ENCODE measurements at places on chromosomes 11 and 22.

DNA sequence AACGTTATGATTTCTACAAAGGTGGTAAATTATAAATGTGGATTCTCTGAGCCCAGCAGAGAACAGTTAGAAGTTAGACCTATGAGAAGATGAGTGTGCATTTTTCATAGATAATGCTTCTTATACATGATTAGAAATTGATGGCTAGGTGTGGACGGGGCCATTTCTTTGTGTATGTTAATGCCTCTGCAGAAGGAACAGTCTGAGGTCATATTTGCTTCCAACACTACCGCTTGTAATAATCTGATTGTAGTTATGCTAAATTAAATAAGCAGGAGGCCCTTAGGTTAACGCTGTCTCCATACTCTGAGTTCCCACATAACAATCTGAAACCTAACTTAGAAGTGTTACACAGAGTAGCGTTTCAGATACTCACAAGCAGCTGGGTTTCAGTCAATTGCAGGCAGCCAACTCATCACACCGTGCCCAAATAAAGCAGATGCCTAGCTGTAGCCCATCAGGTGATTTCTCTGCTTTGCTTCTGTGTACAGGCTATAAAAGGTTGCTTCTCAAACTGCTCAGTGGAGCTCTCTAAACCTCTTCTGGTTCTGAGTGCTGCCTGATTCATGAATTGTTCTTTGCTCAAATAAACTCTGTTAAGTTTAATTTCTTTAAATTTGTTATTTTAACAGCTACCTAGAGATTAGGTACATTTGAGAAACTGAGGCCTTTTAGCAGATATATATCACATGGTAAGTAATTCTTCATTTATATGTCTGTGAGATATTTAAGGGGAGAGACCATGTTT, 638.8 kb upstream of the CCDC90B start:
- DNase-seq = no peak

DNA sequence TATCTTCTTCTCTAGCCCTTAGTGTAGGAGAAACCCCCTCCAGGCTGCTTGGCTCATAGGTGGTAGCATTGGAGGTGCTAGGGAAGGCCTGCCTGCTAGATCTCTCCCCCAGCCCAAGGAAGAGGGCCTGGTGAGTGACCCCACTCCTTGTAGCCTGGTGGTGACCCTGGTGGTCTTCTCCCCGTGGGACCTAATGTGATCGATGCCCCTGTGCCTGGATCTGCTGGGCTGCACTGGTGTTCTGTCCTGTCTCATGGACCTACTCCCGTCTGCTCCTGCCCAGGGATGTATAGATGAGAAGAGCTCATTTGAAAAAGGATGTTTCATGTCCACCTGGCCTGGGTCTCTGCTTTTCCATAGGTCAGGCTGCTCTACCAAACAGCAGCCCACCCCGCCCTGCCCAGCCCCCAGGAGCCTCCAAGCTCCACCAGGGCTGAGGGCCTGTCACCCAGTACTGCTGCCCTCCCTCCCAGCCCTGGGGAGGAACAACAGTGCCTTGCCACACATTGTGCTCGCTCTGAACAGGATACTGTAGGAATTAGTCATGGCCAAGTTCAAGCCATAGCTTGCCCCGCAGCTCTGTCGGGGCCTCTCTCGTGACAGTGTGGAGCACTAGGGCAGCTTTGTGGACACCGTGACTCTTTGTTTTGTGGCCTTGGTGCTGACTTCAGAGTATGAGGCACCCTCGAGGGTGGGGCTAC, 19.7 kb downstream of the SLC37A2 start:
- DNase-seq = no peak

GRCh38 chr11:121328967-121329679, 36.6 kb downstream of the SC5D start:
- DNase-seq = no peak

DNA sequence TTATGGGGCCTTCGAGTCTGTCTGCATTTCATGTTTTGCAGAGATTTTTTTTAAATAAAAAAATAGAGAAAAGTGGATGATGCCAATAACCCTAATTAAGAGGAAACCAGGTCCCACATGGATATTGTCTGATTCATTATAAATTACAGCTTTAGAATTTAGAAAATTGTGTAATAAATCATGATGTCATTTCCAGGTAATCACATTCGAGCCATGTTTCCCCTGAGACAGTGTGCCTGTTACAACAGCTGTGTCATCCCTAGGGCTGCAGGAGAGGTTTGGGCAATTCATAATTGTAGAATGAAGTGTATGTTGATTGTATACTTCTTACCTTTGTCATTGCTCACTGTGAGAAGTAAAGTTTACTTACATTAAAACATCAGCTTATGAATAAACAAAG, 38.3 kb downstream of the NCAM1 start:
- no peak for DNase-seq

- DNase-seq = no peak
Measured at GRCh38 chr11:79232346-79232745, 208.5 kb downstream of the TENM4 start.

- no peak for DNase-seq
Measured at GRCh38 chr11:125341676-125342075, 154.4 kb downstream of the FEZ1 start.

- DNase-seq = no peak
Measured at GRCh38 chr22:42459287-42460063, 27.3 kb upstream of the NFAM1 start.

DNA sequence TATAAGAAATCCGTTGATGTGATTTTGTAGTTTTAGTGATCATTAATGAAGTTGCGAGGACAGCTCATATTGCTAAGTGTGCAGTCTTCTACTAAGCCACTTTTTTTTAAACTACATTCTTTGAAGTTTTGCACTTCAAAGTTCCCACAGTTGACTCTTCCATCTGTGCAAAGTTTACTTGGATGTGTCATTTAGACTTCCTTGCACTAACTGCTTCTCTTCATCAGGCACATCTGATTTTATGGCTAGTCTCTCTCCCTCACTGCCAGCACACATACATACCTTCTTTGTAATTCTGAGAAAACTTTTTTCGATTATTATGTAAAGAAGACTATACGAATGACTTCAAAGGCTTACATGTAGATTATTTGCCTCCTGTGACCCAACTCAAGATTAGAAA, 250.0 kb downstream of the DYNC2H1 start:
- no peak for DNase-seq

DNA sequence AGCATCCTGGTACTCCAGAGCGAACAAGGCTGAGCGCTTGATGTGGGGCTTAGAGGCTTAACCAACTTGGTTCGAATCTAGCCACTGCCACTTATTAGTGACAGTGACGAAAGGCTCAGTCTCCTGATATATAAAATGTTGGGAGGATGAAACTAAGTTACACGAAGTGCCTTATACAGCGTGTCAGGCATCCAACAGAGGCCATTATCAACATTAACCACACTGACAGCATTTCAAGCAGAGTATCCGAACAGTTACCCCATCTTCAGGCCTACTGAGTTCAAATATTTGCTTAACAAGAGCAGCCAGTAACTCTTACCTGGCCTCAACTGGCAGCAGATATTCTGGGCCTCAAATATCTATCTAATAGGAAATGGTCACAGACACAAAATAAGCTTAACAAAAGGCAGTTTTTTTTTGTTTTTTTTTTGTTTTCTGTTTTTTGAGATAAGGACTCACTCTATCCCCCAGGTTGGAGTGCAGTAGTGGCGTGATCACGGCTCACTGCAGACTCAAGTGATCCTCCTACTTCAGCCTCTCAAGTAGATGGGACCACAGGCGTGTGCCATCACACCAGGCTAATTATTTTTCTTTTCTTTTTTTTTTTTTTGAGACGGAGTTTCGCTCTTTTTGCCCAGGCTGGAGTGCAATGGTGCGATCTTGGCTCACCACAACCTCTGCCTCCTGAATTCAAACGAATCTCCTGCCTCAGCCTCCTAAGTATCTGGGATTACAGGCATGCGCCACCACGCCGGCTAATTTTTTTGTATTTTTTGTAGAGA, 2.9 kb downstream of the SERPIND1 start:
- DNase-seq = no peak

GRCh38 chr22:38614332-38615063, 41.7 kb downstream of the FAM227A start:
- DNase-seq = no peak

- DNase-seq = peak; percentile 29
Measured at GRCh38 chr22:46054091-46055073, 77.4 kb upstream of the WNT7B start.

- peak; percentile 88 for DNase-seq
Measured at GRCh38 chr22:24951942-24952836, at the start of gene KIAA1671. TSS of gene KIAA1671 (plus strand) at chr22:24952716. CDS start at chr22:25028000, 75,284 bp downstream.

DNA sequence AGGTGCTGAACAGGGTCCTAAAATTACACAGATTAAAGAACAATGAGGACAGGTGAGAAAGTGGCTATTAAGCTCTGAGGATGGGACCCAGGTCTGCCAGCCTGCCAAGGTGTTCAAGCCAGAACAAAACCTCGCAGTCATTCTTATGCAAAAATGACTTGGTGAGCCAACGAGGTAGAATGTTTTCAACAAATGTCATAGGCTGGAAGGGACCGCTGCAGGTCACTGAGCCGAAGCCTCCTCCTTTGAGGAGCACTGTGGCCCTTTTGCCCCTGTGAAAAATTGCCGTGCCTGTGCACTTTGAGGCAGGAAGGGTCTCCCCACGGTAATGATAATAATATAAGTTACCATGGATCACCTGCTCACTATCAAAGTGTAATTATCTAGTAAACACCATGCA, 216.2 kb downstream of the DSCAML1 start:
- DNase-seq = no peak

DNA sequence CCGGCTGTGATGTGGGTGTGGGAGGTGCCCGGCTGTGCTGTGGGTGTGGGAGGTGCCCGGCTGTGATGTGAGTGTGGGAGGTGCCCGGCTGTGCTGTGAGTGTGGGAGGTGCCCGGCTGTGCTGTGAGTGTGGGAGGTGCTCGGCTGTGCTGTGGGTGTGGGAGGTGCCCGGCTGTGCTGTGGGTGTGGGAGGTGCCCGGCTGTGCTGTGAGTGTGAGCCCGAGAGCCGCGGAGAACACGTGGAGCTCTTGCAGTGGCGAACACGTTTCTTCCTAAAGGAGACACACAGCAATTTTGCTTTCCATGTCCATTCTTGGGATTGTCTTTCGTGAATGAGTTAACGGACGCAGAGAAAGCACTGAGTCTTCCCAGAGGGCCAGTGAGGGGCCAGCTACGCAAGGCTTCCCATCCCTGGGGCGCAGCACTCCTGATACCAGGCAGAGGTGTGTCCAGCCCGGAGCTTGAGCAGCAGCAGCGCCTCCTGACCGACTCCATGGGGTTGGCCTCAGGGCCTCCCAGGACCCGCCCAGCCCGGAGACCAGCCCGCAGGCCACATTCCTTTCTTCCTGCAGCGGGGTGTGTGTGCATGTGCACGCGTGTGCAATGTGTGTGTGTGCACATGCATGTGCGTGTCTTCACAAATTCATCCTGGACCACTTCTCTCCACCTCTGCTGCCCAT, 245.0 kb upstream of the B3GAT1 start:
- no peak for DNase-seq

DNA sequence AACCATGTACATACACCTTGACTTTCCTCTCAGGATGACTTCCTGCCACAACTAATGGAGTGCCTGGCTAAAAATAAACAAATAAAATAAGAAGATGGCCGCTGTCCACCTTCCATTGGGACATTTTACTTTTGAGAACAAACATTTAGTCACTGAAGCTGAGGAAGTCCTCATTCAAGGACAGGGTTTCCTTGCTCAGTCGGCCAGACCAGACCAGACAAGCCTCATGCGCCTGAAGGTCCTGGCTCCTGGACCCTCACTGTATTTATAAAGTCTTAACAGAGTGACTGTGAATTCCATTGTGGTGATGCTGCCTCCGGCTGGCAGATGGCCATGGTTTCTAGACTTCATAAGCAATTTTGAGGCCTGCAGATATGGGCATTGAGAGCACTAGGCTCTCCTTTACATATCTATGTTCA, 114.5 kb downstream of the MAML2 start:
- DNase-seq = no peak

- DNase-seq = no peak
Measured at GRCh38 chr11:72354356-72355115, 79.8 kb downstream of the CLPB start.

DNA sequence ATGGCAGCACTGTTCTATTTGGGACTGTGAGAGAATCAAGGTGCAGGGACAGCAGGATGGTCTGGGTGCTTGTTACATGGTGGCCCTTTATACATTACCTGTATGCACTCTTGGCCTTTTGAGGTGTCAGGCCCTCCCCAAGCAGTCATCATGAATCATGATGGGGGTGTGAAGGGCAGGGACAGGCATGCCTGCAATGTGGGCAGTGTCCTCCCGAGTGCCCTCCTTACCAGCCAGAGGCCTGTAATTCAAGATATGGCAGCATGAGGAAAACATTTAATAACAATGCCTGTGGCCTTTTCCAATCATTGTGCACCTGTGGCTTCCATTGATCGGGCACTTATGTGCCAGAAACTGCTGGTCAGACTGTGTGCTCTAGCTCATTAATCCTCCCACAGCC, 25.5 kb upstream of the CYP2D6 start:
- DNase-seq = no peak

DNA sequence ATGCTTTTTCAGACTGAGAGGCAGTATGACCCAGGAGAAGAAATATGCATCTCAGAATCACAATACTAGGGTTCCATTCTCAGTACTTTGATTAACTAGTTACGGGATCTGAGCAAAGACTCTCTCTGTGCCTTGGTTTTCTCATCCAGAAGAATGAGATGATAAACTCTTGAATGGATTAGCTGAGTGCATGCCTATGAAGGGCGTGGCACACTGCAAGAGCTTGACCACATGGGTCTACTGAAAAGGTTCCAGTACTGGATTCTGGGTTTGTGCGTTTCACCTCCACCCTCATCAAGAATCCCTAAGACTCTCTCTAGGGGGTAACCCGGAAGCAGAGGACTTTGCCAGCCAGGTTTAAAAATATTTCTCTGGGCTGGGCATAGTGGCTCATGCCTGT, 25.6 kb downstream of the PGA5 start:
- no peak for DNase-seq

GRCh38 chr11:3808861-3809623, 682 bp downstream of the PGAP2 start:
- DNase-seq = peak; percentile 27

Measured in stimulated activated CD4-positive, alpha-beta T cell treated with anti-CD3 and anti-CD28 coated beads, Interleukin-4, amount 100 ng/mL, for 1 hour (primary cell).